A673 (cell line): ENCODE measurements at places on chromosomes 11 and 22. TPM values are rescaled to one million over a fixed set of nuclear protein-coding genes. Genes with fewer than 3 reads are reported as not detected.

- DNase-seq = no peak
Measured at GRCh38 chr11:76796511-76797198, 13.5 kb downstream of the TSKU start.

The CSNK2A3 gene
- 1.1 and 1.4 TPM in 2 replicates for total RNA-seq

The TRIM6 gene
- 0.13 and 0.52 TPM in 2 replicates for total RNA-seq

The VWCE gene
- total RNA-seq = 8.0 and 8.6 TPM in 2 replicates

DNA sequence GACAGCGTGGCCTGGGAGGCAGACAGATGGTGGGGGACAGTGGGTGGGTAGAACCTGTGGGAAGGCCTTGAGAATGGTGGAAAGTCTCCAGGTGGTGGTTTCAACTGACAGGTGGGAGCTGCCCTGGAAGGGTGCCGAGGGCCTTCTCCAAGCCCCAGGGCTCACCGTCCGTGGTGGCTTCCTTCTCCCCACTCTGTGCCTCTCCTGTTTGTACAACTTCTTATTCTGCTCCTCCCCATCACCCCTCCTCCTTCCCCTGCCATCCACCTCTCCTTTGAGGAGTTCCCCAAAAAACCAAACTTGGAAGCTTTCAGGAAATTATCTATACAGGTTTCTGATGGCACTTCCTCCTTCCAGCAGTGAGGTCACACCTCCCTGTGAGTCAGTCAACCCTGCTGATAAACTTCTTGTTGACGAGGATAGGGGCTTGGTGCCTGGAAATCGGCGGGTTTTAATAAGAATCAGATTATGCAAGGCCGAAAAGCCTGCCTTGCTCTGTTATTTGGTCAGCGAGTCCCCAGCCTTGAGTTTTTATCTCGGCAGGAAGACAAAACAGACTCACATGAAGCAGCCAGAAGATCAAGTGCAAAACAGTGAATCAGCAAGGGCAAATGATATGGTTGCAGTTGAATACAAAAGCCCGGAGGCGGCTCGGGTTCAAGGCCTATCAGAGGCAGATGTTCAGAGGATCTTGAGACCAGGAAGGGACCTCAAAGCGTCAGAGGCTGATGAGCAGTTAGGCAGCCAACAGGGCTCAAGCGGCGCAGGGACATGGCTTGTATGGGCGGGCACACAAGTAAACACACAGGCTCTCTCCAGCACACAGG, 9.5 kb upstream of the ST3GAL4 start:
- peak; percentile 67 for DNase-seq

GRCh38 chr11:776561-777287, 563 bp downstream of the GATD1 start:
- DNase-seq = peak; percentile 50

The UBASH3B gene
- total RNA-seq = 15.0 and 15.3 TPM in 2 replicates

- peak; percentile 37 for DNase-seq
Measured at GRCh38 chr11:32034149-32034548, 56.7 kb upstream of the RCN1 start.

GRCh38 chr22:47713941-47714340, 951.5 kb downstream of the TBC1D22A start:
- DNase-seq = no peak

The SAA2 gene
- total RNA-seq = 1.2 TPM in 1 of 2 replicates, not detected in the other

The CDC42EP2 gene
- 4.8 and 5.4 TPM in 2 replicates for total RNA-seq

The MRGPRE gene
- total RNA-seq = not detected in 2 replicates
